ENCODE measurements at places on chromosomes 16 and 17.

GRCh38 chr17:34219405-34219804 lies 35.7 kb upstream of the CCL2 start:
- DNase-seq, result no peak

- DNase-seq, result no peak
These were observed 3.2 kb upstream of the KRT10 start for GRCh38 chr17:40825599-40825998.

DNA sequence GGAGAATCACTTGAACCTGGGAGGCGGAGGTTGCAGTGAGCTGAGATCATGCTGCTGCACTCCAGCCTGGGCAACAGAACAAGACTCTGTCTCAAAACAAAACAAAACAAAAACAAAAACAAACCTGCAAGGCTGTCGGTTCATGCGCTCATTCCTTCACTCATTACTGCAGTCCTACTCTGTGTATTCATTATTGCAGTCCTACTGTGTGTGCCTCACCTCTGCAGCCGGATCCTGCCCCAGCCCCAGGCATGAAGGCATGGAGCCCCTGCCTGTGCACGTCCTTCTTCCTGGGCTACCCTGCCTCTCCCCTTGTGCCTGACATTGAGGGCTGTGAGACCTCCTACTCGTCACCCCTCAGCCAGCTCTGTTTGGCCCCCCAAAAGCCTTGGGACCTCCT lies 57.6 kb downstream of the TMEM235 start:
- DNase-seq, result no peak

DNA sequence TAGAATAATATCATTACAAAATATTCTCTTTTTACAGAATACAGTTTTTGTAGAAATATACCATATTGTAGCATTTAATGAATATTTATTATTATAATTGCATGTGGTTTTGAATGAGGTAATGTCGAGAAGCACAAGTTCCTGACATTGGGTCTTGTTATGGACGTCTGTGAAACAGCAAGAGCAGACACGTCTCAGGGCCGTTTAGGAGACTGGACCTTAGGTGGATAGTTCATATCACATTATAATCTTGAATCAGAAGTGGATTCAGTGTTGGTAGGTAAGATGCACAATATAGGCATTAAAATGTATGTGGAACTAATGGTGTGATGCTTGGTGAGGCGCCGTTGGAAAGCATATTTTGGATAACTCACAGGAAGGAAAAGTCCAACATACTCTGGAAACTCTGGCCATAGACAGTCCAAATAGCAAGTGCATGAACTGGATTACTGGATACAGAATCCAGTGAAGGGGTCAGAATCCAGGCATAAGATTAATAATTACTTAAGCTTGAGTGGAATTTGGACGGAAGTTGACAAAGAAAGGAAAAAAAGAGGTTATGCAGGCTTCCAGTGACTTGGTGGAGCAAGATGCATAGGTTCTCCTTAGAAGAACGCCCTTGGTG lies 17.2 kb downstream of the ABCA8 start:
- DNase-seq, result no peak

DNA sequence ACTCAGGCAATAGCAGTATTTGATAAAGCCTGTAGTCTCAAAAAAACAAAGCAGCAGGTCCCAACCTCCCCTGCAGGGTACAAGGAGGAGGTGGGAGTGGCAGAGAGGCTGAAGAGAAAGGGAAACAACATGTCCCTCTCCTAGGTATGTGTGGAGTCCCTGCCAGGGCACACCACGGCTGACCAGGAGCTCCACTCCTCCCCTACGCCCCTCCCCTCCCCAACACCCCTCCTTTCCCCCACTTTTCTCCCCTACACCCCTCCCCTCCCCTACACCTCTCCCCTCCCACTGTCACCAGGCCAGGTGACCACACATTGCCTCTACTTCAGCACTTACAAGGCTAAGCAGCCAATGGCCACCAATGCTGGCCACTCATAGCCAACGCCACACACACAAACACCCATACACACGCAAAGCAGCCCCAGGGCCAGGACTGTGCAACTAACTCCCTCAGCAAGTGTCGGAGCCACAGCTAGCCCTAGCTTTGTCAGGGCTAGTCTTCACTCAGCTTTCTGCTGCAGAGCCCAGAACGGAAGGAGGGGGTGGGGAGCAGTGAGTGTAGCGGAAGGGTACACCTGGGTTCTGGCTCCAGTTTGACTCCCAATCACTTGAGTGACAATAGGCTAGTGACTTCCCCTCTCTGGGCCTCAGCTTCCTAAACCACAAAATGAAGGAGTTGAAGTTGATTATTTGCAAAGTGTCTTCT lies 8.2 kb downstream of the CAVIN1 start:
- DNase-seq, result no peak

DNA sequence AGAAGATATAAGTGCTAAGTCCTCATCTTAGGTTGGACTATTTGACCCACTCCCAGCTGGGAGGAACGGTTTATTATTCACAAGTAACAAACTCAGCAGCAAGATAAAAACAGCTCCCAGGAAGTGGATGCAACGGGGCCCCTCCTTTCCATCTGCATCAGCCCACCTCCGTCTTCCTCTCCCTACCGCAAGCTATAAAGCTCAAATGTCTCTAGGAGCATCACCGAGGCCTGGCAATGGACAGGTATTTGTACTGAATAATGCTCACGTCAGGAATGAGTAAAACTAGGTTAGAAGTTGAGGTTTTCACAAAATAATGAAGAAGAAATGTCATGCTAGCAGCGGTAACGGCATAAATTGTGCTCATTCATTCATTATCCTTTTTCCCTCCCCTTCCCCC lies 408.7 kb upstream of the PSMD7 start:
- DNase-seq, result no peak

DNA sequence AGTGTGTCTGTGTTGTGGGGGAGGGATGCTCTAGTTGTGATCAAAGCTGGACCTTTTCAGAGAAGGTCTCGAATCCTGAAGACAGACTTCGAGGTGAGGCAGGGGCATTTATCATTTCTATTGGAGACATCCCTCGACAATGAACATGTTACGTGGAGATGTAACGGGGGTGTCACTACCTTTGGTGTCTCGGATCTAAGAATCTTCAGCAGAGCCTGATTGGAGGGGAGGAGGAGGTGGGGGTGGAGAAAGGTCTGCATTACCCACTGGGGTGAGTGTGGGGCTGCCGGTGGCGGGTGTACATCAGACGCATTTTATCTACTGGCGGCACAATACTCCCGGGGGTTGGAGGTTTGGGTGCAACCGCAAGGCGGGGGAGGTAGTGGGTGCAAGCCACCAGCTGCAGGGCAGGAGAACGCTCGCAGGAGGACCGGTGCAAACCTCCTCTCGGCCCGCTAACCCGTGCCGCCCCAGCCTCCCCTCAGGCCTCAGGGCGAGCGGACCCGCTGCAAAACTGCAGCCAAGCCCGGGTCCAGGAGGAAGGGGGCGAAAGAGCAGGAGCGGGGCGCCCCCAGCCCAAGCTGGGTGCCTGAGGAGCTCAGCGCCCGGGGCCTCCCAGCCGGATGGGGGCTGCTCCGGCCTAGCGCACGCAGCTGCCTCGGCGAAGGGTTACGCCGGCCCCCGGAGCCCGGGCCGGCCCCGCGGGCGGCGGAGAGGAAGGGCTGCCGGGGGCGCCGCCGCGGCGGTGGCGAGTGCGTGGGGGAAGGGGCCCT lies 735 bp downstream of the ZNF652 start:
- peak; percentile 11 for DNase-seq

- no peak for DNase-seq
These were observed 34.4 kb downstream of the CREBBP start for GRCh38 chr16:3846087-3846486.

- no peak for DNase-seq
These were observed 18.0 kb downstream of the HS3ST3B1 start for GRCh38 chr17:14318918-14319205.

DNA sequence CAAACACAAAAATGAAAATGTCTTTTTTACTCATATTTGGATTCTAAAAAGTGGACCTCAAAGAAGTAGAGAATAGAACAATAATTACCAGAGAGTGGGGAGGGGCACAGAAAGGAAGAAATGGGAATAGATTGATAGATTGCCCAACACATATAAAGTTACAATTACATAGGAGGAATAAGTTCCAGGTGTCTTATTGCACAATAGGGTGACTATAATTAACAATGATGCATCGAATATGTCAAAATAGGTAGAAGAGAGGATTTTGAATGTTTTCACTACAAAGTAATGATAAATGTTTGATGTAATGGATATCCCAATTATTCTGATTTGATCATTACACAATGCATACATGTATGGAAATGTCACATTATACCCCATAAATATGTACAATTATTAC lies 556.0 kb downstream of the CDH8 start:
- DNase-seq, result no peak

DNA sequence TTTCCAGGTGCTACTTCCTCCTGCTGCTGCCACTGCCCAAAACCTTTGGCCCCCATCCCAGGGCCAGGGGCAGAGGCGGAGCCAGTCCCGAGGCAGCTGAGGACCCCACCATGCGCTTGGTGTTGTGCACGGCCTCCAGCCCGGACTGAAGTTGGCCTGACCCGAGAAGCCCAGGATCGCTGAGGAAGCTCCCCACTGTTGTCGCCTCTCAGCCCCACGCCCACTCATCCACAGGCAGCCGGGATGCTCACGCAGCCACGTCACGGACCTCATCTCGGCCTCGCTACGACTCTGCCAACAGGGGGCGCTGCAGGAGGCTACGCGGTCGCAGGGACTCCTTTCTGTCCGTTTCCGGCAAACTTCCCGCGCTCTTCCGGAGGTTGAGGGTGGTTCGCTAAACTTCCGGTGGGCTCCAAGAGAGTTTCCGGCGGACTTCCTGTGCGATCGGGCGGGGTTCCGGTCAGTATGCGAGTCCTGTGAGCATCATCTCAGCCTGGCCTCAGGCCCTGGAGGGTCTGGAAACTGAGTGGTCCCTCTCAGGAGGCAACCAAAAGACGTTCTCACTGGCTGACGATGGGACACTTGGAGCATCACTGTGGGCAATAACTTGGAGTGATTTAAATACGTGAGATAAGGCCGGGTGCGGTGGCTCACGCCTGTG lies 12.4 kb downstream of the ZG16B start:
- DNase-seq, result no peak

DNA sequence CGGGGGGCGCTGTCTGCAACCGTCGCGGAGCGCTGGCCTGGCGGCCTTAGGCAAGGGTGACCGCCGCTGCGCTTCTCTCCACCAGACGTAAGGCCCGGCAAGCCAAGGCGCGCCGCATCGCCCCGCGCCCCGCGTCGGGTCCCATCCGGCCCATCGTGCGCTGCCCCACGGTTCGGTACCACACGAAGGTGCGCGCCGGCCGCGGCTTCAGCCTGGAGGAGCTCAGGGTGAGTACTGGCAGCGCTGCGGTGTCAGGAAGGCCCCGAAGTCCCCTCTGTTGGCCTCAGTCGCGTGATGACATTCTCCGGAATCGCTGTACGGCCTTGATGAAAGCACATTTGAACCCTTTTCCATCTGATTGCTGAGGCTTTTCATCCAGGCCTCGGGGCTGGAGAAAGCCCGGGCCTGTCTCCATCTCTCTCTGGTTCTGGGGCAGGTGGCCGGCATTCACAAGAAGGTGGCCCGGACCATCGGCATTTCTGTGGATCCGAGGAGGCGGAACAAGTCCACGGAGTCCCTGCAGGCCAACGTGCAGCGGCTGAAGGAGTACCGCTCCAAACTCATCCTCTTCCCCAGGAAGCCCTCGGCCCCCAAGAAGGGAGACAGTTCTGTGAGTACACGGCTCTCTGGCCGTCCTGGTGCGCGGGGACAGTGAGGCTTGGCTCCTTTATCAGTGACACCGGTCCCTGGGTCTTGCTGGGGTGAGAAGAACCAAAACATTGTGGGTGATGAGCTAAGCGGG lies 831 bp downstream of the RPL13 start:
- no peak for DNase-seq

DNA sequence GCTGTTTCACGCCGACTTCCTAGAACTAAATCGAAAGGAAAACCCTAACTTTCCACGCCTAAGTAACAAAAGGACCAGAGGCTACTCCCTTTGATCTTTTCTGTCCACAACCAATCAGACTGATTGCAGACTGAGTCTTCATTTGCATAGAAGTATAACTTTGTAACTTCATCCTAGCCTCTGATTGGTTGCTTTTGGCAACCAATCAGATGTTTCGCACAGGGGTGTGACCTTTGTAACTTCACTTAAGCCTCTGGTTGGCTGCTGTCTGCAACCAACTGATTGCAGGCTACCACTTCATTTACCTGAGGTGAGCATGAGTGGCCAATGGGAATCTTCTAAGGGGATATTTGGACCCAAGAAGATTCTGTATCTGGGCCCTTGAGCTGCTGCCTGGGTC lies 17.4 kb upstream of the ICAM2 start:
- DNase-seq, result no peak

DNA sequence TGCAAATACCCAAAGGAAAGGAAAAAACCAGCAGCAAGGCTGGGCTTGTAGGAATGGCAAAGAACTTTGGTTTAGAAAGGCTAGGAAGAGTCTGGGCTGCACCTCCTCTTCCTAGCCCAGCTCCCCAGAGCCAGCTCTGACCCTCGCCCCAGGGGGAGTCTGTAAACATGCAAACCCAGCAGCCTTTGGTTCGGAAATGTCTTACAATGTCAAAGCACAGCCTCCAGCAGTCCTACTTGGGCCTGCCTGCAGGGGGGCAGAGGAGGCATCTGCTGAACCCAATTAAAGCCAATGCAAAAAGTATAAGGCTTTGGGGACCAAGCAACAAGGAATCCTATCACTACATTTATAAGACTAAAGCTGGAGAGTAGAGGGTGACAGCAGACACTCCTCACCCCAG lies 5.0 kb upstream of the FTSJ3 start:
- DNase-seq, result no peak

- no peak for DNase-seq
These were observed 11.7 kb downstream of the COX11 start for GRCh38 chr17:54956791-54957190.

- no peak for DNase-seq
These were observed 38.4 kb upstream of the STAC2 start for GRCh38 chr17:39264119-39264518.

DNA sequence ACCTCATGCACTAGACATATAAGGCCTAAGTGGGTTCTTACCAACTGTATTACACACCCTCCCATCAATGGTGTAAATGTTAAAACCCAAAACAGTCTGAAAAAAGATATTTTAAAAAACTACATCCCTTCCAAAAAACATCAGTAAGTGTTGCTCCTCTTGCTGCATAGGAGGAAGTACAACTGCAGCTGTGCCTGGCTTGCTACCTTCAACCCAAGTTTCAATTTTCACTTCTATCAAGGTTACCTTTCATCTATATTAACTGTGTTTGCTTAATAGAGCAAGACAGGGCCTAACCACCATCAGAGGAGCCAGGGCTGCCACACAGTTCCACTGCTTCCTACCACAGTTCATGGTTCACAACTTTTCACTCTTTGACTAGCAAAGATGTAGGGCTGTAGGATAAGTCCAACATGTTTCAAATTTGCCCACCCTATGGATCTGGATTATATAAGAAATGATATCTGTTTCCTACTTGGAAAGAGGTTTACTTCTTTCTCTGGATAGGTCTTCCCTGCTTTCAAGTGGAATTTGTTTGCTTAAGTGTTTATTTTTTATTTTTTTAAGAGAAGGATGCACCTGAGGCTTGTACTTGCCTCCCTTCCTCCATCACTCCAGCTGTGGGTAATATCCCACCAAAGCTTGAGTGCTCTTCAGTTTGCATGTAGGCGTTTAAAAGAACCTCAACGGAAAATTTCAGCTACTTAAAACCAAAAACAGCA lies 56.7 kb downstream of the GRB7 start:
- DNase-seq, result no peak
